ENCODE measurements at places on chromosomes 7 and 10.

DNA sequence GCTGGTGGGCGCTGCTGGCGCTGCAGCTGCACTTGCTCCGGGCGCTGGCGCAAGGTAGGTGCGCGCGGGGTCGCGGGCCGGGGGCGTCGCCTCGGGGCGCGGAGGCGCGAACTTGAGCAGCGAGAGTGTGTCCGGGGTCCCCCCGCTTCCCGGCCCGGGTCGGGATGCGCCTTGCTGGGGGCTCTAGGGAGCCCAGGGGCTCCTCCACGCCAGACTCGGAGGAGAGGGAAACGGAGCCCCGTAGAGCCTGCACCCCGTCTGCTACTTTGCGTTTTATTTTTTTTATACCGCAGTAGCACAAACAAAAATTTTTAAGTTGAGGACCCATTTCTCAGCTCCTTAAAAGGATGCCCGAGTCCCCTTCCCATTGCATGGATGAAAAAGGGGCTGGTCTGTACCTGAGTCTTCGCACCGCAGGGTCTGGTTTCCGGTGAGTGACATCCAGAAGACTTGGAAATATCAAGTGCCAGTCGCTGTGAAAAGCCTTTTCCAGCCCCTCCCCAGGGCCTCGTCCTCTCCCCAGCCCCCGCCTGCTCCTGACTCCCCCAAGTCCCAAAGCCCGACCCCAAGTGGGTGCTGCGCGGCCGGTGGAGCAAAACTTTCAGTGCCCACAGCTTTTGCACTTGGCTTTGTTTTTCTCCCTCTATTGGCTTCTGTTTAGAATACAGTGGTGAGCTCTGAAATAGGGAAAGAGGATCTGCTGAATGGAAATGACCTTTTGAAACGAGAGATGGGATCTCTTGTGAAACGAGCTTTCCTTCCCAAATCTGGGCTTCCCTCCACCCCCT is 973 bp downstream of the SDK1 start:
- peak; percentile 14 for DNase-seq

DNA sequence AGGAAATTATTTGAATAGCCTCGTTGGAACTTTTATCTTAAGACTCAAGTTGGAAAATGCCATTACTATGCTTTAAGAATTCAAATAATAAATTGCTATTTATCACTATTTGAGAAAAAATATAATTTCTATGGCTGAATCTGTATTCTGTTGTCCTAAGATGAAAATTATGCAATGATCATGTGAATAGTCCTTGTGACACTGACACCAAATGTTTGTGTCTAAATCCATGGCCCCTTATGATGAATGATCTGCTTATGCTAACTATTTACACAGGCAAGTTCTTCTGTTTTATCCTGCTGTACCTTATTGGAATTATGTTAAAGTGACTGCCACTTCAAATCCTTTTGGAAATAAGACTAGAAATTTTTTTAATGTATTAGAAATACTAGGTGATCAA is 208.7 kb downstream of the DOCK4 start:
- DNase-seq = no peak

DNA sequence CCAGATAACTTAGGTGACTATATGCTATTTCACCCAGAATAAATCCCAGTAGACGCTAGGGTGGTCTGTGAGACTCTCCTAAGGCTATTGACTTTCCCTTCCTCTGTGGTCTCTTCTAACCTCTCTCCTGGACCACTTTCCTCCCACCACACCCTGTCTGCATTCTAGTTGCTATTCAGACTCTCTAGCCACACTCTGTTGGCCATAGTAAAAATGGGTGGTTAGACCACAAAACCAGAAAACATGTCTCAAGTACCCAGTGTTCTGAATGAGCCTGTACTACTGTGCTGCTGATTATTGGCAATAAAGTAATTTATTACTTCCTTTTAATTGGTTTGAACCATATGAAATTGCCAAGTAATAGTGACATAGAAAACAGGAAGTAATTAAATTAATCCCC is 240.8 kb downstream of the KIF20B start:
- DNase-seq = no peak

GRCh38 chr7:360454-361100 is 70.6 kb downstream of the FOXL3 start:
- peak; percentile 70 for DNase-seq

- DNase-seq = no peak
Measured at GRCh38 chr10:81865581-81865980, 9.4 kb upstream of the NRG3 start.

DNA sequence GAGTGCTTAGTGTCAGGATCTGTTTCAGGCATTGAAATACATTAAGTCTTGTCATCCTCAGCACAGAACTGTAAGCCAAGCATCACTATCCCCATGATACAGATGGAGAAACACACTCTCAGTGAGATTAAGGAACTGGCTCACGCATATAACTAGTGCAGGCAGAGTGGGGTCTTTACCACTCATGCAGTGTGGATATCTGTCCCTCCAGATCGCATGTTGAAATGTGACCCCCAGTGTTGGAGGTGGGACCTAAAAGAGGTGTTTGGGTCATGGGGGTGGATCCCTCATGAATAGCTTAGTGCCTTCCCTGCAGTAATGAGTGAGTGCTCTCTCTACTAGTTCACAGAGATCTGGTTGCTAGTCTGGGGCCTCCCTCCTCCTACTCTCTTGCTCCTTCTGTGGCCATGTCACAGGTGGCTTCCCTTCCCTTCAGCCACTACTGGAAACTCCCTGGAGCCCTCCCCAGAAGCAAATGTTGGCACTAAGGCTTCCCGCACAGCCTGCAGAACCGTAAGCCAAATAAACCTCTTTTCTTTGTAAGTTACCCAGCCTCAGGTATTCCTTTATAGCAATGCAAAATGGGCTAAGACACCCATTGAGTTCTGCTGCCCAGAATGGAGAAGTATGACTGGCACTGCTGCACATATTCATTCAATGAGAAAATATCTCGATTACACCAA is 31.8 kb upstream of the MSMB start:
- DNase-seq = no peak
